ENCODE measurements at places on chromosomes 11 and 22. TPM values are rescaled to one million over a fixed set of nuclear protein-coding genes. Genes with fewer than 3 reads are reported as not detected.

Gene OR52E6
- total RNA-seq: not detected

Gene SLC29A2
- total RNA-seq: 0.14 TPM

Gene TBX10
- total RNA-seq: not detected

Gene RAB3IL1
- 4.3 TPM for total RNA-seq

Gene HTR3A
- not detected for total RNA-seq

Gene LIF
- total RNA-seq: 17.3 TPM
